Ecto neural progenitor cell (in vitro differentiated cells): ENCODE measurements at places on chromosomes 1 and 21.

- no peak for DNase-seq
These were observed 63.4 kb downstream of the WDR64 start for GRCh38 chr1:241715435-241715834.

GRCh38 chr1:32863881-32864245 lies 6.8 kb downstream of the FNDC5 start:
- no peak for DNase-seq

- DNase-seq: no peak
These were observed 17.4 kb downstream of the ADARB1 start for GRCh38 chr21:45091550-45092322.

GRCh38 chr1:91778964-91779363 lies 107.0 kb downstream of the TGFBR3 start:
- no peak for DNase-seq

DNA sequence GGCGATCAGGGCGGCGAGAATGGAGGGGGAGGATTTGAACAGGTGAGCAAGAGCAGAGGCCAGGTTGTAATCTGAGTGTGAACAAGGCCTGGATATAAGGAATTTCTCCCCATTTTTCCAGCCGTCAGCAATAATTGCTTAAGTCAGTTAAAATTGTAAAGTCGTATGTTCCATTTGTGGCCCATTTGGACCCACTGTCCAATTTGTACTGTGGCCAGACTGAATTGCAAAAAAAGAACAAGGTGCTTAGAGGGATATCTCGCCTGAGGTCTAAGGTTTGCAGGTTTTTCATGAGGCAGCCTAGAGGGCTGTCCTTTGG lies 1.0 kb downstream of the ERVH48-1 start:
- DNase-seq: no peak

GRCh38 chr1:9151328-9151860 lies 22.5 kb upstream of the GPR157 start:
- DNase-seq: no peak
